NCI-H2171 treated with DMSO at 0.1 percent for 48 hours (cell line): ENCODE measurements at places on chromosomes 5 and 9.

DNA sequence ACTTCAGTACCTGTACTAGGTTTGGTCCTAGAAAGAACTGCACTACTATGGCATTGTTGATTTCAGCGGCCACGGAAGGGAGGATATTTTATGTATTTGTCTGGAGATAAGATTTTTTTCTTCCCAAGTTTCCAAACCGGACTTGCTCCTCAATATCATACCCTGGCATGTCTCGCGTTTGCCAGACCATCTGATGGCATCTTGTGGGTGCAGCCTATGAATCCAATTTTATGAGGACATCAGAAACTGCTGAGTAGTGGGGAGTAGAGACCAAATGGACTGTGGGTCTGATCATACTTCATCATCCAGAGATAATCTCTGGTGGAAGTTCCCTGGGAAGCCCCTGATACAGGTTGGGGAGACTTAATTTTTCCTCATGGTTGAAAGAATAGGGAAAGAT is 716.1 kb upstream of the WWC1 start:
- no peak for DNase-seq

DNA sequence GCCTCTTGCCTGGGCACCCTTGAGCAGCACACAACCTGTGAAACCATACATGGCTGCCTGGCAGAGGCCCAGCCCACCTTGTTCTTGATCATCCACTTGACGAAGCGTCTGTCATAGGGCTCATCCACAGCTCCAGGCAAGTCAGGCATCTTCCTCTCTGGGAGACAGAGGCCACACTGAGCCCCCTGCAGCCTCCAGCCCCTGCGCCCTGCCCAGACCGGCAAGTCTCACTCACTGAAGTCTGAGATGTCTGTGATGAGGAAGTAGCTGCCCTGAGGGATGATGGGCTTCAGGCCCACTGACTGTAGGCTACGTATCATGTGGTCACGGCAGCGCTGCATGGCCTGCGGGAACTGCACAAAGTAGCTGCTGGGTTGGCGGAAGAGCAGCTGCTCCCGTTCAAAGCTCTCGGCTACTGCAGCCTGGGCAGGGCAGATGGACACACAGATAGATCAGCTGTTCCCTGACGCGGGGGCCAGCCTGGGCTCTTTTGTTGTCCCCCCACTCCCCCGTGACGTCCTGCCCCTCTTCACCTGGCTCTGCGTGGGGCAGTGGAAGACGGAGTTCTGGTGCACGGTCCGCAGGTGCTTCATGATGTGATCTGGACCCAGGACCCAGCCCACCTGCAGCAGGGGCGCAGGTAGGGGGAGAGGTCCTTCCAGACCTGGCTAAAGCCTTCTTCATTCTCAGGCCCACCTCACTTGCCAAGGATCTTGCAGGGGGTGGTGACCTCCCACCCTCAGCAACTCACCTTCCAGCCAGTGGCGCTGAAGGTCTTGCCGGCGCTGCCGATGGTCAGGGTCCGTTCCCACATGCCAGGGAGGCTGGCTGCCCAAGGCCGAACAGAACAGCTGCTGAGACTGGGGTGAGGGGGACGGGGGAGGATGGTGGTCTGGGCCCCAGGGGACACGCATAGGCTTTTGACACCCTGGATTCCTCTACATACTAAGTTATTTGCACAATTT is 5.9 kb upstream of the SPOUT1 start:
- no peak for DNase-seq

DNA sequence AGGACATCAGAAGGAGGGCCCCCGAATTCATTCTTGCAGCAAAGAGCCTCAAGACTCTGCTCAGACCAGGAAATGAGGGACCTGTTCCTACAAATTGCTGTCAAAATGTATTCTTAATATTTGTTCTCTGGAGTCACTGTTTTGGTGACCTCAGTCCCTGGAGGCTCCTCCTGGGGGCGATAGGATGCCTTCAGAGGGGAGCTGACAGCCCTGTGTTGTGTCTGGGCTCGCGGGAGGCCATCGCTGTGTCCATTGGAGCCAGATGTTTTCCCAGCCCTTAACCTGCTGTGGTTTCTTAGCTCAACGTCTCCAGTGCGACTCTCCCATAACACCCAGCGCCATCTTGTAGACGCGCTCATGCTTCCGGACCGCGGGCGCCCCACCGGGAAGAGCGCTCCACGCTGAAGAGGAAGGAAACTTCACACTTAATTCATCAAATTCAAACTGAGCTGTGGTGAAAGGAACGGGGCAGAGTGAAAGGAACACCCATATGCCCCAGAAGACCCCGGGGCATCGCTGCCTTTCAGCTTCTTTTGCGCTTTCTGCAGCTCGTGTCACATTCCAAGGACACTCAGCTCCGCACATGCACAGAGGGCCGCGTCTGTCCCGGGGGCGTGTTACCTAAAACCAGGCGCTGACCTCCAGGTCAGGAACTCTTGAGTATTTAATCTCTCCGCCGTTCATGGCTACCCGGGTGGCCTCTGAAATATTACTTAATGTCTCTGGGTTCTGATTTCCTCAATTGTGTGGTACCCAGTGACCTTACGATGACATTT is 112.3 kb upstream of the GDNF start:
- DNase-seq: no peak

DNA sequence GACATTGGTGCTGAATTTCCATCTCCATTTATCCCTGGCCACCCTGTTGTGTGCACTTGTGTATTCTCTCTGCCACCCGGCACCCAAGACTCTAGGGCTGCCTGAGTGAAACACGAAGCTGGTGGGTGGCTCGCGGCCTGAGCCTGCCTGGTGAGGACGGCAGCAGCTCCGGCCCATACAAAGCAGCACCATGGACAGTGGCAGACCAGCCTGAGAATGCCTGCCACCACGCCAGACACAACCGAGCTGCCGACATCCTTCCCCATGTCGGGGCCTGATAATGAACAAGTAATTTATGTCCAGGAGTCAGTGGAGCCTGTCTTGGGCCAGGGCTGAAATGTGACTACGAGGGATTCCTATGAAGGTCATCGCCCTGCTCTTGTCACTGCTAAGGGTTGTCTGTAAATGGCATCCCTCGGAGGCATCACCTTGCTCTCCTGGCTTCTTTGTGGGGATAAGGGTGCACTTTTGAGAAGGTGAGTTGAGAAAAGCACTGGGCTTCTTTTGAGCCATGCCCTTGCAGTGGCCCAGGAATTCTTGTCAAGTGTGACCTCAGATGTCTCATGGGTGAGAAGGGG is 175.7 kb downstream of the MELK start:
- no peak for DNase-seq

DNA sequence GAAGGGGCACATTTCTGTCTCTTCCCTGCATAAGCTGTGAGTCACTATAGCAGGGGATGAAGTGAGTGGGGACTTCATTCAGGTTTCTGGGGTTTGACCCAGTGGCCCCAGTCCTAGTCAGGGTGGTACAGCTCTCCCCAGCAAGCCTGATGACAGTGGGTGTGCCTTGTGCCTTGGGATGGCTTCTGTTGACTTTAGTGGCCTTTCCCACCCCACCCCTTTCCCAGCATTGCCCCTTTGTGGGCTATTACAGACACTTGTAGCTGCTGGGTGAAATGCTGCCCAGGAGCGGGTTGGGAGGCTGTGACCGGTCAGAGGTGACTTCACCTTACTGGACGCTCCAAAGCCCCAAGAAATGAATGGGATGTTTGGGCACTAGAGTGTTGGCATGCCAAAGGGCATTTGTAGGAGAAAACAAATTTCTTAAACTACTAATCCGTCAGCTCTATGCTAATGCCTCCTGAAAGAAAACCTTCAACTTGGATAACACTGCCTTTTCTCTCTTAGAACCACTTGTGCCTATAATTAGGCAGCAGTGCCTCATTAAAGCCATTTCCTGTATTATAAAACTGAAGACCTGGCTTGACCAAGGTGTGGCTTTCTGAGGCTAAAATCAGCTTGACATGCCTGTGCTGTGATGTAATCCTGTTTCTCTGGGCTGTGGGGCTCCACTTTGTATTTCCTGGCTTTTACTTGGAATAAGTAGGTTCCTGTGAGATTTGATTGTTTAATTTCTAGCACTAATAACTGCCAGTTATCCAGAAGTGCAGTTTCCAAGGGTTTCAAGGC is 119.0 kb upstream of the SLC25A48 start:
- no peak for DNase-seq

- no peak for DNase-seq
These were observed 6.6 kb upstream of the AOPEP start for GRCh38 chr9:94719878-94720277.

- no peak for DNase-seq
These were observed 1.1 kb upstream of the GRPEL2 start for GRCh38 chr5:149344151-149344550.

DNA sequence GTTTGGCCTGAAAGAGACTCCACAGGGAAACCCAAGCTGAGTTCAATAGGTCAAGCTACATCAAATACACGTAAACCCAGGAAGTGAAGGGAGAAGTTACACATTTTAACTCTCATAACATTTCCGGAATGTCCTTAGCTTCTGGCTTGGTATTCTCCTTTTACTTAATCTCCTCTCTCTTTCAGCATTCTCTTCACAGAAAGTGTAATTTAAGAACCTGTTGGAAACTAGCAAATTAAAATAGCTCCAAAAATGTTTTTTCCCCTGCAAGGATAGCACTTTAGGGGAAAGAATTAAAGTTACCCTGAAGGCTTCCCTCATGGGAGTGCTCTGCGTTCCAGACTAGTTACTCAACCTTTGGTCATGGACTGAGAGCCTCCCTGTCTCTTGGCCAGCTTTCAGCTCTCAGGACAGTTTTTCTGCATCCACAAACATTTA is 292.7 kb upstream of the TARS1 start:
- no peak for DNase-seq

DNA sequence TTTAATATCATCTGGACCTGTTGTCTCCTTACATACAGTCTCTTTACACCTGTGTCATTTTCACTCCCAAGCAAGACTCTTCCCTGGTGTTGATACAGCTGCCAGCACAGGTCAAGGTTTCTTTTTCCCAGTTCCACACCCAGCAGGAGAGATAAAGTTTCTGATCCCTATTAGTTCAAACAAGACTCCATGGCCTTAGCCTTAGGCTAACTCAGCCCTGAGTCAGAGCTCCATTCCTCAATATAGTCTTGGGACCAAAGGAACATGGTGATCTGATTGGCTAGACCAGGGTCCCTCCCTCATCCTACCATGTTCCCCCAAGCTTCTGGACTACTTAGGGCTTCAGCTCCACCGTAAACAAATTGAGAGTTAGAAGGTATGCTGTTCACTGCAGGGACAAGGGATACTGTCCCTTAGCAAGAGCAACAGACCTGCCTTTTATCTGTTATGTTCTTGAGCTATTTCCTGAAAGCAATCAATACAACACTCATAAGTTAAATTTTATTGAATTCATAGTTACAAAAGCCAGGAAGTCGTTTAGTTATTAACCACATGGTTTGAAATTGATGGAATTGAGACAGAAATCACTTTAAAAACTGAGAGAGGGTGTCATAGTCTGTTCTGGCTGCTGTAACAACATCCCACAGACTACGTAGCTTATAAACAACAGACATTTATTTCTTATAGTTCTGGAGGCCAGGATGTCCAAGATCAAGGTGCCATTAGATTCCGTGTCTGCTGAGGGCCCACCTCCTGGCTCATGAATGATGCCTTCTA is 20.5 kb downstream of the SLC1A1 start:
- no peak for DNase-seq

GRCh38 chr9:129171993-129172751 is 5.9 kb downstream of the IER5L start:
- DNase-seq: no peak
